ENCODE measurements at places on chromosomes 6 and 20. TPM values are rescaled to one million over a fixed set of nuclear protein-coding genes. Genes with fewer than 3 reads are reported as not detected.
A peak's percentile ranks its signal among the peaks of the same experiment; 100 is the strongest.

Gene UBE2C
- 12.9 TPM for total RNA-seq

Gene SLC17A1
- total RNA-seq: not detected

Gene RAB44
- total RNA-seq: under 0.01 TPM

Gene CYP39A1
- total RNA-seq: 3.8 TPM

Gene HLA-DRB1
- under 0.01 TPM for total RNA-seq

Gene CLDN20
- total RNA-seq: not detected

Gene CALHM5
- 4.4 TPM for total RNA-seq

- H3K36me3 ChIP-seq: no peaks in the 10 kb centered on the region
- DNase-seq: no peak
- no peak overlapping the region for H3K27ac ChIP-seq
- H3K4me3 ChIP-seq: no peak overlapping the region
These were observed 15.9 kb downstream of the PFDN4 start for GRCh38 chr20:54223751-54224150.

DNA sequence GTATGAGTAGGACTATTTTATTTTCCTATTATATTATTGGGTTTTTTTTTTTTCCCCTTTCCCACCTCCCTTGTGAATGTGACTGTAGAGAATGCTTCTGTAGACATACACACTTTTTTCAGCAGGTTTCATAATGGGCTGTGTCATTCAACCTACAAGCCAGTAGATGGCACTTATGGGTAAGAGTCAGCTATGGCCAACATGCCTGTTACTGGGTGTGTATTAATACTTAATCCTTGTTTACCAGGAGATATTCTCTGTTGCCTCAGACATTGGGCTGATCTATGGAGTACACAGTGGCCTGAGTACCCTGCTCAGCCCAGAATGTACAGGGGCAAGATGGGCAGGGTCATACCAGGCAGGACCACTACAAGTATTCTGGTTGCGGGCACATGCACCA lies 382.5 kb downstream of the EPHA7 start:
- no peak overlapping the region for H3K27ac ChIP-seq
- no peaks in the 10 kb centered on the region for H3K27me3 ChIP-seq
- H3K36me3 ChIP-seq: no peaks in the 10 kb centered on the region
- H3K4me1 ChIP-seq: no peaks in the 10 kb centered on the region
- no peak overlapping the region for H3K4me3 ChIP-seq

DNA sequence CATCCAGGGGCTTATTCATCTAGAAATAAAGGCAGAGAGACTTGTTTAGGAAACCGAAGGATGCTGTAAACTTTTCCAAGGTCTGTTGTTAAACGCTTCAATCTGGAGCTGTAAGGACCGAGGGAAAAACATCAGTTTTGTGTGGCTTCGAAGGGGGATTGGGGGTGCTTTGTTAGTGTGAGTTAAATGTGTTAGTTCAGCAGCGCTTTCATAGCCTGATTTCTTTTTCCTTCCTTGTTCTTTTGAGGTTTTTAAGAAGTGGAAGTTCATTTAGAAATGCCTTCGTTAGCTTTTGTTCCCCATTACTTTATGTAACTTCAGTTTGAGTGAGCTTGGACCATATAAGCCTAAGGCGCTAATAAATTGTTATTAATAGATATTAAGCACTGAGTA lies 1.5 kb downstream of the ANKS1A start:
- H3K27me3 ChIP-seq: no peaks in the 10 kb centered on the region
- H3K27ac ChIP-seq: no peak overlapping the region
- H3K36me3 ChIP-seq: no peaks in the 10 kb centered on the region
- no peak for DNase-seq
- peak overlapping the region; percentile 97 for H3K4me3 ChIP-seq
- no peaks in the 10 kb centered on the region for H3K4me1 ChIP-seq

- H3K27me3 ChIP-seq: no peaks in the 10 kb centered on the region
- H3K36me3 ChIP-seq: no peaks in the 10 kb centered on the region
- H3K4me1 ChIP-seq: peaks cover 3% of the 10 kb centered on the region
- H3K4me3 ChIP-seq: no peak overlapping the region
These were observed 19.8 kb downstream of the PDE7B start for GRCh38 chr6:135871296-135871695.

DNA sequence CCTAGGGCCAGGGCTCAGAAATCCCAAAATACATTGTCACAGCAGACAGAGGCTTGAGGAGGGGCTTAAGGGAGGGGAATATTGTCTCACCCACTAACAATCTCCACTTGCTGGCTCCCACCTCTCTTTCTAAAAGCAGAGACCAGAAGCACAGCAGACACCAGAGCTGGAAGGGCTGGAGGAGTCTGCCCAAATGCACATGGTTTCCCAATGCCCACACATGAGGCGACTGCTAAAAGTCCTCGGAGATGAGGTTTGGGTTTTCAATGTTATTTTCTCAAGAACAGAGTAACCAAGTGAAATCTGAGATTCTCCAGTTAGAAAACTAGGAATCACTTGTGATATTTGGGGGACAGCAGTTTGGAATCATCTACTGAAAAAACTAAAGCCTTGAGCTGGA lies 325.6 kb upstream of the JARID2 start:
- H3K36me3 ChIP-seq: no peaks in the 10 kb centered on the region
- H3K4me1 ChIP-seq: no peaks in the 10 kb centered on the region
- H3K27me3 ChIP-seq: no peaks in the 10 kb centered on the region
- DNase-seq: no peak
- no peak overlapping the region for H3K27ac ChIP-seq

DNA sequence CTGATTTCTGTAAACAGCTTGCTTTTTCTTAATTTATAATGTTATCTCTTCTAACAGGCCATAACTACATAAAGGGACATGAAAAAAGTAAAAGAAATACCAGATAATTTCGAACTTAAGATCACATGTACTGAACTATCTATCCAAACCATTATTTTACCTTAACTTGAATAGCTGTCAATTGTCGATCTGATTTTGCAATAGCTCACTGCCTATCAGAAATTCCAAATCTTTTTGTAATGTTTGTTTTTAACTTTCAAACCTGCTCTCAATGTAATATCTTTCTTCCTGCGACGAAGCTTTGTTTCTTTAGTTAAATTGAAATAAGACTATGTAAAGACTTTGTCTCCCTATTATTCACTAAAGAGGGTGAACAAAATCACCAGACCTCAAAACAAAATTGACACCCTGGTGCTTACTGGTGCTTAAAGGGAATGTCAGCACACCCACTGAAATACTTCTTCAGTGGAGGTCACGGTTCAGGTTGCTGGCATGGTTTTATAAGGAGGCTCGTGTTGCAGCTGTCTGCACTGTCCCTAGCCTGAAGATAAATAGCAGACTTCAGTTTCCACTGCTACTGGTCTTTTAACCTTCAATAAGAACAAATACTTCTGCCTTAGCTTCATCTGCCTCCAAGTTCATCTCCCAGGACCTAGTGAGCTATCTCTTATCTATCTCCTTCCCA lies 117.5 kb upstream of the QKI start:
- peak; percentile 51 for DNase-seq
- H3K27me3 ChIP-seq: no peaks in the 10 kb centered on the region
- no peak overlapping the region for H3K27ac ChIP-seq
- no peaks in the 10 kb centered on the region for H3K4me1 ChIP-seq

DNA sequence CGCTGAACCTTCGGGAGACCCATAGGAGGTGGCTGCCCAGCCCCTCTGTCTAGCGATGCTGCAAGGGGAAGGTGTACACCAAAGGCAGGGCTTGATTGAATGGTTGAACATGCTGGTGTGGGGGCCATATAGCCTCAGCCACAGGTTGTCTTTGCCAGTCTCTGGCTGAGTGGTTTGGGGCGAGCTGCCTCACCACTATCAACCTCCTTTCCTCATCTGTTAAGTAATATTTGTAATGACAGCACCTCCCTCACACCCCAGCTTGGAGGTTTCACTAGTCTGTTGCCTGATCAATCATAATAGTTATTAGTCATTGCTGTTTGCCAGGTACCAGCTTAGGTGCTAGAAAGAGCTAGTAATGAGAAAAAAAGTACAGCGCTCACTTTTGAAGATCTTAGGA lies 11.8 kb upstream of the ZNF831 start:
- no peaks in the 10 kb centered on the region for H3K27me3 ChIP-seq
- DNase-seq: no peak
- no peaks in the 10 kb centered on the region for H3K4me1 ChIP-seq
- H3K4me3 ChIP-seq: no peak overlapping the region

All from fibroblast of lung (primary cell).